ENCODE measurements at places on chromosomes 1 and 21. TPM values are rescaled to one million over a fixed set of nuclear protein-coding genes. Genes with fewer than 3 reads are reported as not detected.

Gene FAAH
- total RNA-seq = 6.2 TPM

Gene CD2
- 110 TPM for total RNA-seq

Gene RIPK4
- total RNA-seq = 0.31 TPM

Gene ASCL5
- total RNA-seq = not detected

Gene FNDC10
- 1.2 TPM for total RNA-seq

Gene OR2T33
- not detected for total RNA-seq

Gene LCE3E
- not detected for total RNA-seq

Gene COL24A1
- total RNA-seq = 0.84 TPM

Gene KRTAP11-1
- total RNA-seq = not detected

Gene INAVA
- total RNA-seq = under 0.01 TPM

Gene G0S2
- 1,987 TPM for total RNA-seq

Gene SYT2
- under 0.01 TPM for total RNA-seq

Gene LDLRAP1
- total RNA-seq = 34.5 TPM

Gene BEND5
- 5.1 TPM for total RNA-seq

Gene PLEKHG5
- 2.1 TPM for total RNA-seq

Gene TBX19
- total RNA-seq = 1.5 TPM

Gene SLC44A3
- total RNA-seq = 0.10 TPM

Gene TCEA3
- 19.2 TPM for total RNA-seq

Gene TSSK3
- total RNA-seq = not detected

Gene LMX1A
- total RNA-seq = not detected

Gene PPFIA4
- 0.73 TPM for total RNA-seq

Gene IL12RB2
- total RNA-seq = 1.3 TPM

Gene KRTAP21-2
- not detected for total RNA-seq

Gene AADACL3
- total RNA-seq = not detected

Gene NEGR1
- 0.31 TPM for total RNA-seq

Gene C1orf216
- 1.8 TPM for total RNA-seq

Gene CHRNB2
- total RNA-seq = not detected

Gene OR2T29
- not detected for total RNA-seq

Gene S100A2
- 0.21 TPM for total RNA-seq

Gene OMA1
- total RNA-seq = 80.9 TPM

Gene C4BPB
- total RNA-seq = 0.84 TPM

Gene DNAJC28
- not detected for total RNA-seq

Gene TMEM52
- 0.31 TPM for total RNA-seq

Gene RXRG
- not detected for total RNA-seq

Gene AGO4
- total RNA-seq = 22.2 TPM

Gene ATP1A2
- 0.10 TPM for total RNA-seq

Gene L1TD1
- 0.21 TPM for total RNA-seq

Gene LAMC2
- not detected for total RNA-seq

Gene TSPAN1
- not detected for total RNA-seq

Gene BCL10
- 66.5 TPM for total RNA-seq

Gene RUNX3
- total RNA-seq = 76.4 TPM

Gene LYPD8
- total RNA-seq = not detected

Gene TDRD10
- not detected for total RNA-seq

Gene SMCP
- not detected for total RNA-seq

Gene GREM2
- 0.31 TPM for total RNA-seq

Gene C8B
- total RNA-seq = not detected

Gene RAB3B
- under 0.01 TPM for total RNA-seq

Gene PRPF38B
- 58.4 TPM for total RNA-seq

Gene ITLN2
- not detected for total RNA-seq

Gene AADACL4
- not detected for total RNA-seq

Gene SLX9
- total RNA-seq = 5.2 TPM

Gene OR10Z1
- total RNA-seq = 0.31 TPM

All from mononuclear cell (primary cell).